ENCODE measurements at places on chromosomes 16 and 17.

DNA sequence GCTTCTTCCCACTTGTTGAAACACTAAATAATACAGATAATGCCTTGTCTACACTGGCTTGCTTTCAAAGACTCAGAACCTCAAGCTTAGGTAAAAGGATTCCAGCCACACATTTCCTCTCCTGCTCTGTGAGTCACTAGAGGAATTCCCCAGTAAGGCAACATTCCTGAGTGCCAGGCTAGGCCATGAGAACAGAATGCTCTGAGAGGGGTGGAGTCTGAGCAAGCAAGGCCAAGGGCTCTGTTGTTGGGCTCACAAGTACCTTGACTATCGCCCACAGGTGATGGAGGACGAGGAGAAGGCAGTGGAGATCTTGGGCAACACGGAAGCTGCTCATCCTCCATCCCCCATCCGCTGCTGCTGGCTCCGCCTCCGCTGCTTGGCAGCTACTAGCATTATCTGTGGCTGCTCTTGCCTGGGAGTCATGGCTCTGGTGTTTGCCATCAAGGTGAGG lies 6.7 kb upstream of the PHKG2 start:
- peak; percentile 63 for DNase-seq

DNA sequence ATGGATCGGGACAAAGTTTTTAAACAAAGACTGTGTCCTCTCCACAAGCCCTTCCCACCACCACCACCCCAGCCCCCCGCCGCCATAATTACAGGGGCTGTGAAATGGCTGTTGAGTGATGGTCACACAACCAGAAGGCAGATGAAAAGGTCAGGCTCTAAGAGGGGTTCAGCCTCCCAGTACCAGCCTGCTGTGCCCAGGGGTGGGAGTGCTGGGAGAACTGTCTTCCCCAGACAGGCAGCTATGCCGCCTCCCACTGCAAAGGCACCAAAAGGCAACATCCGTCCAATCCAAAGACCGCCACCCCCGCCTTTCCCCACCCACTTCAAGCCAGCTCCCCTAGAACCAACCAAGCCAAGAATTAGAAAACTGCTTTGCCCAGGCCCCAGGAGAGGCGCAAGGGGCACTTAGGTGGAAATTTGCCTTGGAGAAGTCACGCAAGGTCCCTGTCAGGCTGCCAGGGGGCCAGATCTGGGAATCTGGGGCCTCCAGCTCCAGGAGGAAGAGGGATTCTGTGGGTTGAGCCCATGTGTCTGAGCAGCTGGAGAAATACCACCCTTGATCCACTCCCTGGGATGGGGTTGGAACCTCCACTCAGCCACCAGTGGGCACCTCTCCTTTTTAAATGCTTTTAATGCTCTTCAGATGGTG lies 14.4 kb downstream of the CARHSP1 start:
- no peak for DNase-seq

DNA sequence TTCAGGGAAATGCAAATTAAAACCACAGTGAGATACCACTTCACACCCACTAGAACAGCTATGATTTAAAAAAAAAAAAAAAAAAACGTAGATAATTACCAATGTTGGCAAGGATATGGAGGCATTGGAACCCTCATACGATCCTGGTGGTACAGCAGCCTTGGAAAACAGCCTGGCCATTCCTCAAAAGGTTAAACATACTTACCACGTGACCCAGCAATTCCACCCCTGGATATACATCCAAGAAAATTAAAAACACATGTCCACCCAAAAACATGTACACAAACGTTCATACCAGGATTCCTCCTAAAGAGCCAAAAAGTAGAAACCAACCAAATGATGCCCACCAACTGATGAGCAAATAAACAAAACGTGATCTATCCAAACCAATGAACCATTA lies 68.1 kb downstream of the GAS7 start:
- DNase-seq, result peak; percentile 72

DNA sequence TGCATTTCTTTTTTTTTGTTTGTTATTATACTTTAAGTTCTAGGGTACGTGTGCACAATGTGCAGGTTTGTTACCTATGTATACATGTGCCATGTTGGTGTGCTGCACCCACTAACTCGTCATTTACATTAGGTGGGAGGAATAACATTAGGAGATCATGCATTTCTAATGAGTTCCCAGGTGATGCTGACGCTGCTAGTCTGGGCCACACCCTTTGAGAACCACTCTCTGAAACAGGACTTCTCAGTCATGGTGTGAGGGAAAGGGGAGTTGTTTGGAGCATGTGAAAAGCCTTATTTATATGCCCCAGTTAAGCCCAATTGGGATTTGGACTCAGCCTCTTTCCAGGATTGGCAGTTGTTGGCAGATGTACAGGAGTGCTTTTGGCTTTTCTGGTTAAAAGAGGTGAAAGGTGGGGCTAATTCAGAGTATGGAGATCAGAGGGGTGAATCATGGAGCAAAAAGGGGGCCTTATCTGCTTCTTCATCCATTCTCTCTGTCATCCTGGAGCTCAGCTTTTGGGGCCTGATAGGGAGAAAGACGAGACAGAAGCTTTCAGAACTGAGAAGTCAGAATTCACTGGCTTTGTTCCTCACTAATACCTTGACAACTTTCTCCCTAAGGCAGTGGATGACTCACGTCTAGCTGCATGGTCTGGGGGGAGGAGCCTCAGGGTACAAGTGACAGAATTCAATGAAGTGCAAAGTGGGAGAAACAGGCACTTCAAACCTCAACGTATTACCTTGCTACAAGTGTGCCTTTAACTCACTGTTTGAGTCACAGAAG lies 180.0 kb upstream of the CACNG3 start:
- no peak for DNase-seq

DNA sequence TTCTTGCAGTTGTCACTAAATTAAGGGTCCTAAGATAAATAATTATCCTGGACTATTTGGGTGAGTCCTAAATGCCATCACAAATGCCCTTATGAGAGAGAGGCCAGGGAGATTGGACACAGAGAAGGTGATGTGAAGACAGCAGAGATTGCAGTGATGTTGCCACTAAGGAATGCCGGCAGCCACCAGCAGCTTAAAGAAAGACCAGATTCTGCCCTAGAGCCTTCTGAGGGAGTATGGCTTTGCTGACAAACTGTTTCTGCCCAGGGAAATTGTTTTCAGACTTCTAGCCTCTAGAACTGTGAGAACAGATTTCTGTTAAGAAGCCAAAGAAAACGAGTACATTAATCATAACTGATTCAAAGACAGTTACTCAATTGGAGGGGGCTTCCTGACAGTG lies 10.0 kb upstream of the ZNF23 start:
- DNase-seq, result no peak

GRCh38 chr17:79815836-79816461 lies 19.1 kb upstream of the CBX8 start:
- DNase-seq, result no peak

DNA sequence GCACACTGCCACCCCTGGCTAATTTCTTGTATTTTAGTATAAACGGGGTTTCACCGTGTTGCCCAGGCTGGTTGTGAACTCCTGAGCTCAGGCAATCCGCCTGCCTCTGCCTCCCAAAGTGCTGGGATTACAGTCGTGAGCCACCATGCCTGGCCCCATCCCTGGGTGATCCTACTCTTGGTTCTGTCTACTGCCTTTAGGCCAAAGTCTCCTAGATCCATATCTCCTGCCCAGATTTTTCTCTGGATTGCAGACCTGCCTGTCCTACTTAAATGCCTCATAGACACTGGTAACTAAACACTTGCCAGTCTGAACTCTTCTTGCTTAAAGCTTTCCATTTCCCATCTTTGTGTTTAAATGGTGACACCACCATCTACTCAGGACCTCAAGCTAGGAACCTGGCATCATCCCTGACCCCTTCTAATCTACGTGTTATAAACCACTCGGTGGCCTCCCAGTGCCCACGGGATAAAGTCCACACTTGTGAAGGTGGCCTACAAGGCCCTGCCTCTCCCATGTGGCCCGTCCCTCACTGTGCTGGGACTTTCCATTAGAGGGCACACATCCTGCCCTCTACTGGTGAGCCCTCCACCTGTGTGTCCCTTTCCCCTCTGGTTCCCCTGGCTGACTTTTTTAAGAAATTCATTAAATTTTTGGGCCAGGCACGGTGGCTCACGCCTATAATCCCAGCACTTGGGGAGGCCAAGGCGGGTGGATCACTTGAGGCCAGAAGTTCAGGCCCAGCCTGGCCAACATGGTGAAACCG lies 51.1 kb downstream of the USP43 start:
- DNase-seq, result no peak

- DNase-seq, result no peak
Measured at GRCh38 chr16:72099377-72099818, 5.8 kb downstream of the DHX38 start.

GRCh38 chr17:50943575-50943933 lies 77.4 kb upstream of the TOB1 start:
- DNase-seq, result no peak
